ENCODE measurements at places on chromosomes 2 and 18.

- no peak for DNase-seq
These were observed 149.4 kb upstream of the KLF7 start for GRCh38 chr2:207315131-207315530.

DNA sequence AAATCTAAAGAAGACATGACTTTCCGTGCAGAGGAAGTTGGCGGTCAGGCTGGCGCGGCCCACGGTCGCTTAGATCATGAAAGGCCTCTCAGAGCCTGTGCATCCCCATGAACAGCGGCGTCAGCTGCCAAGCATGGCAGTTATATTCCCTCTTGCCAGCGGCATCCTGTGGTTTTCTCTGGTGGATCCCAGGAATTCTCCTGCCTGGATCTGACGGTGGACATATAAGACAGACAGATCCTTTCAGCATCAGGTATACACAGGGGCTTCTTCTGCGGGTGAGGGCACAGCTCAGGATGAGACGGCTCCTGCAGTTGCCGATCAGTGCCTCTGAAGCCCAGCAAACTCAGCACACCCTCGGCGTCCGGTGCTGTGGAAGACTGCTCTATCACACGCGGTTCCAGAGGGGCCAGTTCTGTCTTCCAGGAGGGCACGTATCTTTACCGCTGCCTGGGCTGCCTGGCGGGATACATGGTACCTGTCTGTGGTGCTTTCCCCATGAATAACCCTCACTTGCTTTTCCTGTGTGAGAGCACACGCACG, 157.8 kb downstream of the LDLRAD4 start:
- DNase-seq: no peak

GRCh38 chr2:163884416-163884815, 148.6 kb upstream of the FIGN start:
- DNase-seq: no peak

DNA sequence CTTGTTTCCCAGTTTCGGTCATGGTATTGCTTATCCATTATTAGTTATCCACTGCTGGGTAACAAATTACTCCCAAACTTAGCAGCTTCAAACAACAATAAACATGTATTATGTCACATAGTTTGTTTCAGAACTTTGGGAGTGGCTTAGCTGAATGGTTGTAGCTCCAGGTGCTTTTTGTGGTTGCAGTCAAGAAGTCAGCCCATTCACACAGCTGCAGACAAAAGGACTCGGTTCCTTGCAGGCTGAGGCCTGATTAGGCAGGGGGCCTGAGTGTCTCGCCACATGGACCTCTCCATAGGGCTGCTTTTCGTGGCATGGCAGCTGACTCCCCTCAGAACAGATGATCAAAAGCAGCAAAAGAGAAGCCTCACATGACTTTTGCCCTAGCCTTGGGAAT, 58.2 kb upstream of the ITGA4 start:
- DNase-seq: no peak

GRCh38 chr2:9032536-9033255, 29.2 kb upstream of the MBOAT2 start:
- no peak for DNase-seq

DNA sequence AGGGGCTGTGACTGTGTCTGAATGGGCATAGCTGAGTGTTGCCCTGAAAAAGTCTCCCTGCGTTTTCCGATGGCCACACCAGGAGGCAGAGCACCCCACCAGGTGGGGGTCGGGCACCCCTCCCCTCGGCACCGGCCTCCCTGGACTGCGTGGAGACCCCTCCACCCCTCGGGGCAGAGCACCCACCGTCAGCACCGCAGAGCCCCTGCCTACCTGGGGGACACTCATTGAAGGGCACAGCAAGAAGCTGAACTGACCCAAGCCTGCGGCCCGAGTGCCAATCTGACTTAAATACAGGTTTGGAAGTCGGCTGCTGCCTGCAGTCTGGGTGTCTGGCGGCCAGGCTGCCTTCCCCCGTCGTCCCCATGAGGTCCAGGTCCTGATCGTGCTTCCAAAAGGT, 69.9 kb downstream of the KCNG2 start:
- no peak for DNase-seq

DNA sequence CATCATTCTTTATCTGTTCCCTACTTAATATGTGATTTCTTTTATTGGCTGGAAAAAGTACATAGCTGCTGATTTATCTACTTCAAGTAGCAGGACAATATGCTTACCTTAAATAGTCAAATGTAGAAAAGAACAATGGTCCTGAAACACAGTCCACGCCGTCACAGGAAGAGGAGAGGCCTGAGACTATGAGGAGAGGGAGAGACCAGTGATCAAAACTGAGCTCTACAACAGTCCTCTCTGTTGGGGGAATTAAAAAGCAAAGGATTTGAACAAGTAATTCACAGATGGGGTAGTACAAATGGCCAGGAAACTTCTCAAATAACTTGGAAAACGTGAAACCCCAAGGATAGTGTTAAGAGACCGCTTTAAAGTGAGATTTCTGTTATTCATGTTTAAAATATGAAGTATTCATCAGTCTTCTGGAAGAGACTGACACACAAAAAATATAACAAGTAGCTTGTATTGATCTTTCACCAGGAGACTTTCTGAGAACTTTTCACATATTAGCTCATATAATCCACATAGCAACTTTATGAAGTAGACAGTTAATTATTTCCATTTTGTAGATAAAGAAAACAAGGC, 20.2 kb downstream of the SCYGR8 start:
- no peak for DNase-seq

DNA sequence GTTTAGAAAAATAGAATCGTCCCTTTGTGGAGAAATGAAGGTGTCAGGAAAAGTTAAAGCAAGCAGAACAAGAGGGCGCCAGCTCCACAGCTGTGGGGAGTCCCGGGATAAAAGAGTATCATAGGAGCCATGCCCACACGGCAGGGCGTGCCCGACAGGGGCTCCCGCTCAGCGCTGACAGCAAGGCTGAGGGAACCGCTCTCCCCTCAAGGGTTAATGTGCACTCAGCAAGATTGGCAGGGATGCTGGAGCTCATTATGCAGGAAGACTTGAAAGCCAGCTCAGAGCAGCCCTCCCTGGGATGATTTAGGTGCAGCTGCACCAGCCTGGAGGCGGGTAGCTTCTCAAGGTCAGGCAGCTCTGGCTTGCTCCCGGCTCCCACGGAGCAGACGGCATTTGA, 500.2 kb downstream of the EIPR1 start:
- DNase-seq: no peak

DNA sequence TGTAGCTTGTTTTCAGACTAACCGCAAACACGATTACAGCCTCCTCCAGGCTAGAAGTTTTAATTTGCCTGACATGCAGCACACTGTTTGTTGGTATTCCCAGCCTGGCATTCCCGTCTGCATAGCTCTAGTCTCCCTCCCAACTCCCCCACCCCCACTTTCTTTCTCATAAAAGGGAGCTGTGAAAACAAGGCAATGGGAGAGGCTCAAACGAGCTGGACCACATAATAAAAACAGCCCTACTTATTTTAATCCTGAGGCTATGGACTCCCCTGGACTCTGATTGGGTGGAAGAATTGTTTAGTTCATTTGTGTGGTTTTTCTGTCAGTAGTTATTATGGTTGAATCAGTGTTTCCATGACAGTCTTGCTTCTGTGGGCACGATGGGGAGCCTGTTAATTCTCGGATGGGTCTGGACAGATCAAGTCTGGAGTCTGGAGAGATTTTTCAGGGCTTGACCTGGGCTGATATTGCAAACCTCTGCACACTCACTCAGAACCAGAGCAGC, 1.2 kb downstream of the STON1 start:
- peak; percentile 66 for DNase-seq

DNA sequence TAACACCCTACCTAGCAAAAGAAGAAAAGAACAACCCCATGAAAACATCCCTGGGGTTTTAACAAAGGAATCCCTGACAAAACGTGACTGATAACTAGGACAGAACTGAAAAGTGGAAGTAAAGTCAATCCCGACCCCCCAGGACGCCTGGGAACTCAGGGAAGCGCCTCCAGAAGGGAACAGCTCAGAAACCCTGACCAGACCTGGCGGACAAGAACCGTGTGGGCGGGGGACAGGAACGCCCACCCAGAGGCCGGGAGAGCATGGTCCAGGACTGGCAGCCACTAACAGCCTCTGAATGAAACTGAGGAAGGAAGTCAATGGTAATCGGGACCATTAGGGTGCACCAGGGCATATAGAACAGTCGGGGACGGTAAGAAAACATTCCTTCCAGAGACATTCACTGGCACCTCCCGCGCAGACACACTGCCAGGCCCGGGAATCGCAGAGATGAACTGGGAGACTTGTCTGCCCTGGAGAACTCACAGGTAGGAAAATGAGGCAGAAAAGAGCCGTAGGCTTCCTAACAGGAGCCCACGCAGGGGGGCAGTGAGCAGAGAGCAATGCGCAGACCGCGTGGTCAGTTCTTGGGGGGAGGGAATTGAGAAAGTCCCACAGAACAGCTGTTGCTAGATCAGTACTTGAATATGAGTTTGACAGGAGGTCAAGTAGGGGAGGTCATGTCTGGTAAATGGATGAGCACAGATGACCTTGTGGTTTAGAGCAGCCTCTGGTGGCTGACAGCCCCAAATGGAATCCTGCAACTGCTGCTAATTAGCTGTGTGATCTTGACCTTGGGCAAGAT, 1.3 kb upstream of the TBC1D8 start:
- DNase-seq: peak; percentile 77

- no peak for DNase-seq
These were observed 493.5 kb upstream of the MYT1L start for GRCh38 chr2:2824588-2824987.

GRCh38 chr2:80168801-80169200, 135.8 kb downstream of the LRRTM1 start:
- DNase-seq: no peak

- DNase-seq: peak; percentile 70
These were observed 24.7 kb upstream of the TOGARAM2 start for GRCh38 chr2:28956415-28956826.

DNA sequence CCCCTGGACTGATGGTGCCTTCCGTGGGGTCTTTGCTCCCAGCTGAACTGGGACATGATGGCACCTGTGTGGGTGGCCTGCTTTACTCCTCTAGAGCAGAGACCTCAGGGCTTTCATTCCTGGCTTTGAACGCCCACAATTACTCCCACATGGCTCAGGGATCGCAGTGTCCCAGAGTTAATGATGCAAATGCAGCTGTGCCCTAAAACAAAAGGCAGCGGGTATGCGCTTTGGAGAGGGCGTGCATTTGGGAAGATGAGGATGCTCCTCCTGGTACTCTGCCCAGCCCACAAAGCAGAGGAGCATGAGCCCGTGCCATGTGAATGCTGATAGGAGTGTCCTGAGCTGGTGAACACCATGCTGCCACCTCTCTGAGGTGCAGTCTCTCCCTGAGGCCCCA, 173.4 kb downstream of the FHOD3 start:
- DNase-seq: no peak

DNA sequence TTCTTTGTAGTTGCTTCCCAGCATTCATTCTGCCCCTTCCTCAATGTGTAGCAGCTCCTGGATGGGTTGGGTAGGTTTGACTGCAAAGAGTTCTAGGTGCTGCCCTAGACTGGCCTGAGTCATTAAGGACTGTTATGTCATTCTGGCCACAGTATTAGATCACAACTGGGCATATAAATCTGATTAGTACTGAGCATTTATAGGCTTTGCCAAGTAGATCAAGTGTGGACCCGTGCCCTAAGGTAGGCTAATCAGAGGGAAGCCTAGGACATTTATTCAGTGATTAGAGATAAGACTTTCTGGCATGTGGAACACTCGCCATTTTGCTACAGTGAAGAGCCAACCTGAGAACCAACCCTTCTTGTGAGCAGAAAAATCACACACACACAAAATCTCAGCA, 2.7 kb downstream of the KATNAL2 start:
- no peak for DNase-seq

DNA sequence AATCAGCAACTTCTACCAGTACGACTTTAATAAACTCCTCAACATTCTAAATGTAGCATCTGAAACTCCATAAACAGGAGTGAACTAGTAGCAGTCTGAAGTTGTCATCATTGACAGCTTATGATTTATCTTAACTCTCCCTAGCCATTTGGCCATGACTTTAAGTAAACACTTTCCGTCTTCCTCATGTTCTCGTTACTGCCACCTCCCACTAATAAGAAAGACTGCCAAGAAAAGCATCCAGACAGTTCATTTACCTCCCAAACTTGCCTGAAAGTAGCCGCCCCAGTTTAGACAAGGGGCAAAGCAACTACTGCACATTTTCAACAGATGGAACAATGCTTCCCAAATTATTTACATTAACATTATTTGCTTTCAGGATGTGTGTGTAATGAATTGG, 287.5 kb downstream of the OSR1 start:
- no peak for DNase-seq

DNA sequence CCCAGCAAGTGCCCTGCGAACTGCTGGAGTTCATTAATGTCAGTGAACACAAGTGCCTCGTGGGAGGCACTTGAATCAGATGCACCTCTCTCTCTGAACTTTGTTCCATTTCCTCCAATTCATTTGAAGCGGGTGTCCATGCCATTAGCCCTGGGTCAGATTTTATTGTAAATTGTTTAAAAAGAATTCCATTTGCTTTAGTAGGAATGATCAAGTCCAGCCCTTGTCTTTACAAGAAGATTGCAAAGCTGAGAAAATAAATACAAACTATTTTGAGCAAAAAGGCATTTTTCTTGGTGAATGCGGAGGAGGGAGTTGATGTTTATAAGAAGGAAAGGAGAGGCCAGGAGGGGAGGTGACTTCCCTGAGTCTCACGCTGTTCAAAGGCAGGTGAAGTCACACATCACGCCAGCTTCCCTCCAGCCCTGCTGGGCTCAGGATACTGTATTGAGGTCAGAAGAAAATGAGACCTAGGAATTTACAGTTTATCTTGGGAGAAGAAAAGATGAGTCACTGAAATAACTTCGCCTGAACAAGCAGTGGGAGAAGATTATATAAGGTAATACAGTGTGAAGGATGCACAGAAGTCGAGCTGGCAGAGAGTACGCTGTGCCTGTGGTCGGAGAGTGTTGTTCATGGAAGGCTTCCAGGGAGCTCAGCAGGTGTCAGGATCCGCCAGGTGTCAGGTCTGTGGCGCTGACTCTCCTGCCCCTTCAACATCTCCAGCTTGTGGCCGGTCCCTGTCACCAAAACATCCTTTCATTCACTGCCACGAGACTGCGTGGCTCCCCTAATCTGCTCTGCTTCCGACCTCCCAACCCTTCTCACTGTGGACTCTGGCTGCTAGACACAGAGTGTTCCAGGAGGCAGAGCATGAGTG, 36.5 kb downstream of the EFR3B start:
- DNase-seq: no peak

- DNase-seq: no peak
These were observed 20.3 kb downstream of the PER2 start for GRCh38 chr2:238267884-238268680.

DNA sequence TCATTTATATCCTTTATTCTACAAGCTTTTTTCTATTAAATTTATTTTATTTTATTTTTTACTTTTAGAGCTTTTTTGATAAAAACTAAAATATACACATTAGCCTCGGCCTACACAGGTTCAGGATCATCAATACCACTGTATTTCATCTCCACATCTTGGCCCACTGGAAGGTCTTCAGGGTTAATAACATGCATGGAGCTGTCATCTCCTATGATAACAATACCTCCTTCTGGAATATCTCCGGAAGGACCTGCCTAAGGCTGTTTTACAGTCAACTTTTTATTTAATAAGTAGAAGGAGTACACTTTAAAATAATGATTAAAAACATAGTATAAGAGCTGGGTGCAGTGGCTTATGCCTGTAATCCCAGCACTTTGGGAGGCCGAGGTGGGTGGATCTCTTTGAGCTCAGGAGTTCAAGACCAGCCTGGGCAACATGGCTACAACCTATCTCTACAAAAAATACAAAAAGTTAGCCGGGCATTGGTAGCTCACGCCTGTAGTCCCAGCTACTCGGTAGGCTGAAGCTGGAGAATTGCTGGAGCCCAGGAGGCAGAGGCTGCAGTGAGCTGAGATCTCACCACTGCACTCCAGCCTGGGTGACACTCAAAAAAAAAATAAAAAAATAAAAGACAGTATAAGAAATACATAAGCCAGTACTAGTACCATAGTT, 15.7 kb upstream of the DGUOK start:
- DNase-seq: no peak
